ENCODE measurements at places on chromosomes 5 and 9.

GRCh38 chr5:120007598-120007997 is 378.2 kb downstream of the FAM170A start:
- DNase-seq = no peak

DNA sequence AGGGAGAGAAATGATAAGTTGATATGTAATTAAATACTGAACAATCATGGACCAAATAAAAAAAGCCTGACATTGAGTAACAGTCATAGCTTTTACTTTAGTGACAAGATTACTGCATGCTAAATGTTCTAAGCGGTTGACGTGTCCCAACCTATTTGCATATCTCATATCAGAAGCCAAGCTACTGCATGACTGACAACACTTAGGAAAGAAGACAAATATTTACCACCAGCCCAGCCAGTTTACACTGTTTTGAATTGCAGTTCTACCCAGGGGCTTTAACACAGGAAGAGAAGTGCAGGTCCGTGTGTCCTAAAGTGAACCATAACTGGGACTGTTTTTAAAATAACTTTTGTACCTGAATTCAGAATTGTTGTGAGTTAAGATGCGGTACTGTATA is 219.9 kb downstream of the PRDM9 start:
- DNase-seq = no peak

DNA sequence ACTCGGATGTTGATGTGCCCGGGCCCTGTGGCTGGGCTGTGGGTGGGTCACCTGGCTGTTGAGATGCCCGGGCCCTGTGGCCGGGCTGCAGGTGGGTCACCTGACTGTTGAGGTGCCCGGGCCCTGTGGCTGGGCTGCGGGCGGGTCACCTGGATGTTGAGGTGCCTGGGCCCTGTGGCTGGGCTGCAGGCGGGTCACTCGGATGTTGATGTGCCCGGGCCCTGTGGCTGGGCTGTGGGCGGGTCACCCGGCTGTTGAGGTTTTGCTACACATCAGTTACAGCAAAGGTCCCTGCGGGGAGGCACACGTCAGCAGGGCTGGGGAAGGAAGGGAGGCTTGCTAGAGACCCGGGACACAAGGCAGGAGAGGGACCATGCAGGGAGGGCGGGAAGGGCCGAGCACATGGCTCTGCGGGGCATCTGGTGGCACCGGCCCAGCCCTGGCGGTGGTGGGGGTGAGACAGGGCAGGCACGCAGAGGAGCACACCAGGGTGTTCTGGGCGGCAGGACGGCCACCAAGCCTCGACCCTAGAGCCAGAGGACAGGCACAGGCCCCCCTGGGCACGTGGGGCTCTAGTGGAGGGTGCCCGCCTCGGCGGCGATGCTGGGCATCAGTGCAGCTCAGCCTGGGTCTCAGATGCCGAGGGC is 35.4 kb downstream of the PNPLA7 start:
- DNase-seq = no peak

- DNase-seq = no peak
These were observed 79.8 kb downstream of the MROH2B start for GRCh38 chr5:40991168-40991980.

DNA sequence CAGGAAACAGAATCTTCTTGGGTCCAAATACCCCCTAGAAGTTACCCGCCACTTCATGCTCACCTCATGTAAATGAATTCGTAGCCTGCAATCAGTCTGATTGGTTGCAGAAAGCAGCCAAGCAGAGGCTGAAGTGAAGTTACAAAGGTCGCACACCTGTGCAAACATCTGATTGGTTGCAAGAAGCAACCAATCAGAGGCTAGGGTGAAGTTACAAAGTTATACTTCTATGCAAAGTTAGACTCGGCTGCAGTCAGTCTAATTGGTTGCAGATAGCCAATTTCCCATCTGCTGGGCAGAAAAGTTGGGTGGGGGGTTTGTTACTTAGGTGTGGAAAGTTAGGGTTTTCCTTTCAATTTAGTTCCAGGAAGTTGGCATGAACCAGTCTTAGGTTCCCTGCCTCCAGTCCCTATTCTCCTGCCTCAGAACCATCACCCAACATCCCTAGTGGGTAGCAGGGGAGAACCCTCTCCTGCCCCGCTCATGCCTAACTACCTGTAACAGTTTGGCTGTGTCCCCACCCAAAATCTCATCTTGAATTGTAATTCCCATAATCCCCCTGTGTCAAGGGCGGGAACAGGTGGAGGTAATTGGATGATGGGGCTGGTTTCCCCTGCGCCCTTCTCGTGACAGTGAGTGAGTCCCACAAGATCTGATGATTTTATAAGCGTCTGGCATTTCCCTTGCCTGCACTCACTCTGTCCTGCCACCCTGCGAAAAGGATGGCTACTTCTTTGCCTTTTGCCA is 1.2 kb upstream of the RUSC2 start:
- no peak for DNase-seq

DNA sequence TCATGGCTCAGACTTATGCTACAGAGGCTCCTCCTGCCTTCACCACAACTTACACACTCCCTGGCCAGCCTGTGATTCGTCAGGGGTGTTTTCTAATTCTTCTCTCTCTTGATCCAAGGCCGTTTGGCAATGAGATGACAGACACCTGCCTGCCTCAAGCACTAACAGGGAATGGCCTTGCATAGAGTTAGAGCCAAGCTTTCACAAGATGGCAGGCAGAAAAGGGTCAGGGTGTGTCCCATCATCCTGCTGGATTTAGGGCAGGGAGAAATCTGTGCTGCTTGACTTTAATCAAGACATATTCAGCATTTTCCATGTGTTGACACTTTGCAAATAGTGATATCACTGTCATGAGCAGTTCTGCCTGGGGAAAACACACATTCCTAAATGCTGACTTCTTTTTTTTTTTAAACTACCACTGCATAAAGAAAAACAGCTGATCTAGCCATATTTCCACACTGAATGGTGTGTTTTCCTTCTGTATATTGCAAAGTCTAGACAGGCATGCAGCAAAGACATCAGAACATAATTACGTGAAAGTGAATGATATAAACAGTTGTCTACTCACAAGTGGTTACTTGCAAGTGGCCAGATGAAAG is 95.0 kb upstream of the SLC25A48 start:
- DNase-seq = no peak

DNA sequence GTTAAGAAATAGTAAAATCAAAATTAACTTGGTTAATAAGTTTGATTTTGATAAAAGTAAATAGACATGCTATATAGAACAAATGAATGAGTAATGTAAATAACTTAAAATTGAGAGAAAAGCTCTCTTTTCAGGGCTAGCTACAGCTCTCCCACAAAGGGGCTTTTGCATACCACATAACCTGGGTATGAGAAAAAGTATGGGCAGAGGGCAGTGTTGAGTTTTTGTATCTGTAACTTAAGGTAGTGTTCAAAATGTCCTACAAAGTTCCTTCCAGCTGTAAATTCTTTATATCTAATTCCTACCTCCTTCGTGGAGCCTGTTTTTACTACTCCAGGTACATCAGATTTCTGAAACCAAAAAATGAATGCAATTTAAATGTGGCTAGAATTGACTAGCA is 18.9 kb upstream of the TTC33 start:
- no peak for DNase-seq

GRCh38 chr5:179553875-179554274 is 3.5 kb downstream of the RUFY1 start:
- DNase-seq = no peak

DNA sequence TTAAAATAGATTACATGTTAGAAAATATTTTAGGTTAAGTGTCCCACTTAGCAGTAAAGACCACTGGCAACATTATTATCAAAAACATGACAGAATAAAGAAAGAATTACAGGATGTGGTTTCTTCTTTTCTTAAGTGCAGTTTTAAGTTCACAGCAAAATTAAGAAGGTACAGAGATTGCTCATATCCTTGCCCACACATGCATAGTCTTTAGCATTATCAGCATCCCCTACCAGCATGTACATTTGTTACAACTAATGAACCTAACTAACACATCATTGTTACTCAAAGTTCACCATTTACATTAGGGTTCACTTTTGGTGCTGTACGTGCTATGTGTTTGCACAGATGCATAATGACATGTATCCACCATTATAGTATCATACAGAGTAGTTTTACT is 837.7 kb upstream of the CDH9 start:
- DNase-seq = no peak

- DNase-seq = no peak
These were observed 18.2 kb downstream of the VLDLR start for GRCh38 chr9:2639786-2640185.

GRCh38 chr5:143037071-143037470 is 266.9 kb downstream of the ARHGAP26 start:
- no peak for DNase-seq

DNA sequence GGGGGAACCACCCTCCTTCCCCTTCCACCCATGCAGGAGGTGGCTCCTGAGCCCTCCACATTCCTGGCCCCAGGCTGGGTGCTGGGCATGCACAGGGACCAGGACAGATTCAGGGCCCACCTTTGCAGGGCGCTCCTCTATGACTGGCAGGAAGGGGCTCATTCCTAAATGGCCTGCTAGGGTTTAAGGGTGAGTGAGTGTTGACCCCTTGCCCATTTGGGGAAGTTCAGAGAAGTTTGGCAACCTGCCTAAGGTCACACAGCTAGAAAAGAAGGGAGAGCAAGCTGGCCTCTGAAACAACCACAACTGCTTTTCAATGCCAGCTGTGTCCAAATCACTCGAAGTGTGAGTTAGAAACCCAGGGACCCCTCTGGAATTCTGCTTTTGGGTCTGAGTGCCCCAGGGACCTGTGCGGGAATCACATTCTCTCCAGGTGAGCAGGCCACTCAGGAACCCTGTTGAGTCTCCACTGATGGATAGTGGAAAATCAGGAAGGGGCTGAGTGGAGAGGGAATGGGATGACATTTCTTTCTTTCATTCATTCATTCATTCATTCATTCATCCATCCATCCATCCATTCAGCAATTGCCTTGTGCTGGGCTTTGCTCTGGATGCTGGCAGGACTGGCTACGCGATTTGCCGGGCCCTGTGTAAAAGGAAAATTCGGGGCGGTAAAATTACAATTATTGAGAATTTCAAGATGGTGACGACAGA is 191.9 kb downstream of the C9orf50 start:
- no peak for DNase-seq

- peak; percentile 21 for DNase-seq
These were observed 48.1 kb upstream of the RIOK2 start for GRCh38 chr5:97231025-97231636.

DNA sequence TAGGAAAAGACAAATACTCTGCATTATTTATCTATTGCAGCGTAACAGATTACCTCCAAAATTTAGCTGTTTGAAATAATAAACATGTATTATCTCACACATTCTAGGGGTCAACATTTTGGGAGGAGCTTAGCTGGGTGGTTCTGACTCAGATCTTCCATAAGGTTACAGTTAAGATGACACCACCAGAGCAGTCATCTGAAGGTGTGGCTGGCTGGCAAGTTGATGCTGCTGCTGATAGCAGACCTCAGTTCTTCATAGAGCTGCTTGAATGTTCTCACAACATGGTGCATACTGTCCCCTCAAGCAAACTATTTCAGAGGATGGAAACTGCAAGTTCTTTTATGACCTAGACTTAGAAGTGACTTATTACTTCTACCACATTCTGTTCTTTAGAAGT is 146.3 kb upstream of the FSTL4 start:
- DNase-seq = no peak

GRCh38 chr5:135013445-135013844 is 20.6 kb downstream of the PITX1 start:
- DNase-seq = no peak
